ENCODE measurements at places on chromosomes 5 and 9.

DNA sequence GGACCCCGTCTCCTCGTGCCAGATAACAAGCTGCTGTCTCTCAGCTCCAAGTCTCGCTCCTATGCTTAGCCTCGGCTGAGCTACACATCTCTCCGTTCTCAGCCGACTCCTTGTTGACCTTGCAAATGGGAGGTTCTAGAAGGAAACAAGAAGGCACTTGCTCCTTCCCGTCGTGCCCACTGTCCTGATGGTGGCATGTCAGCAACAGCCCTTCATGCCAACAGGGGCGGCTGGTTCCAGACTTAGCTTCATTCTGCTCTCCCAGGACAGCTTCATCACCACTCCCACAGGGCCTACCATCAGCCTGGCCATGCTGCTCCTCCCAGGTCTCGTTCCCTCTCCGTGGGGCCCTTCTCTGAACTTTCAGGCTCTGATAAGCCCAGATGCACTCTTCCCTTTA, 13.0 kb upstream of the RASGEF1C start:
- no peak for DNase-seq

DNA sequence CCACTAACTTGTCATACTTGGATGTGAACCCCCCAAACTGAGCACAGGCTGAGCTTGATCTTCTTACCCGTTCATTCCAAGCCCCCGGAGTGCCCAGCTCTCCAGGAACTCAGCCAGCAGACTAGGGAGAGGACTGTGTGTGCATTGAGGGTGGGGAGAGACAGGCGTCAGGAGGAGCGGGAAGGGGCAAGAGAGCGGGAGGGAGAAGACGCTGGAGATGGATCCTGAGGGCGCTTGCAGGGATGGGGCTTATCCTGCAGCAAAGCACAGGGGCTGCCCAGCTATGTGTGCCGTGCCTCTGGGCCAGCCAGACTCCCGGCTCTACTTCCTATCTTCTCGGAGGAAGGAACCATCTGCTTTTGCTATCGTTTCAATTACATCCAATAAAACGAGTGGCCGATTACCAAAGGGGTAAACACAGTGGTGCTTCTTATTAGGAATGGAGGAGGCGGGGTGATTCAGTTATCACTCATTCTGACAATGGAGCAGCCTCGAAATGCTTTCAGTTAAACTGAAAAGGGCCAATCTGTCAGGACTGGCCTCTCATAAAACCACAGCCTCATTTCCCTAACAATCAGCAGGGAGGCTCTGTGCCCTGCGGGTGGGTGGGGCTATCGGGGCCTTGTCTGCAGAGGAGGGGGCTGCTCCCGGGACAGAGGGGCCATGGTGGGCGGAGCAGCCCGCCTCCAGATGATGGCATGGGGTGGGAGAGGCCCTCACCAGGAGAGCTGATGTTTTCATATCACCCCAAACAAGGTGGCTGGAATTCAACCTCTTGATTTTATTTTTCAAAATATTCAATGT, 168.2 kb downstream of the DAB2IP start:
- DNase-seq = no peak

GRCh38 chr9:81631218-81631745, 58.1 kb downstream of the TLE1 start:
- no peak for DNase-seq

GRCh38 chr5:148817606-148818005, 8.8 kb upstream of the ADRB2 start:
- DNase-seq = no peak

DNA sequence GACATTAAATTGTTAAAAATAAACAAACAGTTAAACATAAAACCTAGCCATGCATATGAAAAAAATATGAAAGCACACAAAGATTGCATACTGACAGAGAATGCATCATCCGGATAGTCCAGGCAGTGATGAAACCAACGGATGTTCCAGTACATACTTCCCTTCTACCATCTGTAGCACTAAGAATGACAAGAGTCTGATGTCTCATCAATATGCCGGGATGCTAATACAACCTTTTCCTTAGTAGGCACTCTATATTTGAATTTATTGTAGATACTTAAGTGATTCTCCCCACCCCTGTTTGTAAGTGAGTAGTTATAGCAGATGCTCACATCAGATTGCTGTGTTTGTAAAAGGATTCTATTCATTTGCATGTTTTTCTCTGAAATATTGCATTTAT, 571.2 kb upstream of the WWC1 start:
- DNase-seq = no peak

- no peak for DNase-seq
These were observed 30.9 kb upstream of the CPEB4 start for GRCh38 chr5:173857234-173857633.

- no peak for DNase-seq
These were observed 38.8 kb downstream of the RAD50 start for GRCh38 chr5:132595624-132596023.

- DNase-seq = no peak
These were observed 32.6 kb downstream of the GABRB2 start for GRCh38 chr5:161513942-161514341.
